Naive thymus-derived CD8-positive, alpha-beta T cell (primary cell): ENCODE measurements at places on chromosomes 7 and 10.

- H3K4me3 ChIP-seq = no peak overlapping the region
- H3K36me3 ChIP-seq = peaks cover 5% of the 10 kb centered on the region
- peaks cover 93% of the 10 kb centered on the region for H3K27me3 ChIP-seq
- H3K4me1 ChIP-seq = peaks cover 3% of the 10 kb centered on the region
These were observed 9.8 kb downstream of the HSPA12A start for GRCh38 chr10:116732573-116732972.

GRCh38 chr7:156545979-156546378, 94.6 kb upstream of the RNF32 start:
- DNase-seq = no peak
- H3K4me1 ChIP-seq = no peaks in the 10 kb centered on the region
- H3K27me3 ChIP-seq = peaks cover 9% of the 10 kb centered on the region
- peaks cover 6% of the 10 kb centered on the region for H3K36me3 ChIP-seq

DNA sequence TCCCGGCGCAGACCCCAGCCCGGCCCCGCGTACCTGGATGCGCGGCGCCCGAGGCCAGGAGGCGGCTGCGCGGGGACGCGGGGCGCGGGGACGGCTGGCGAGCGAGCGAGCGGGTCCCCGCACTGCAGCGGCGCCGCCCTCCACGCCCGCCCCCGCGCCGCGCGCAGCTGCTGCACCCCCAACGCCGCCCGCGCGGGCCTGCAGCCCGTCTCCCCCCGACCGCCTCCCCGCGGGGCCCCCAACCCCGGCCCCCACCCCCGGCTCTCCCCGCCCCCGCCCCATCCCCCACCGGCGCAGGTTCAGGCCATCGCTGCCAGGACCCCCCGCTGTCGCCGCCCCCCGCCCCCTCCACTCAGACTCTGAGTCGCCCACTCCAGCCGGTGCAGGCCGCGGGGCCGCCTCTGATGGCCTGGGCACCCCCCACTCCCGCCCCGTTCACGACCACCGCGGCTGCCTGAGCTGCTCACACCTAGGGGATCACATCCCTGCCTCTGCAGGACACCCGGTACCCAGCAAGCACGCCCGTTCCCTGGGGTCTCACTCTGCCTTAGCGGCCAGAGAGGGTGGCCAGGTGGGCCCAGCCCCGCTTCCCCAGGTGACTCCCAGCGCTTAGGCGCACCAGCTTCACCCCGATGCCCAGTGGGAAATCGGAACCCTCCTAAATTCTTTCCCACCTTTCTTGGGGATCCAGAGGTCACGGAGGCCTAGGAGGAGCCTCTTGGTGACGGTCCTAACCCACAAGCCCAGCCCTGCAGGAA, 13.9 kb upstream of the DNAAF5 start:
- no peaks in the 10 kb centered on the region for H3K36me3 ChIP-seq
- peak; percentile 47 for DNase-seq
- H3K4me1 ChIP-seq = peaks cover 8% of the 10 kb centered on the region
- H3K4me3 ChIP-seq = peak overlapping the region; percentile 88
- peak overlapping the region; percentile 78 for H3K27ac ChIP-seq
- no peaks in the 10 kb centered on the region for H3K27me3 ChIP-seq

DNA sequence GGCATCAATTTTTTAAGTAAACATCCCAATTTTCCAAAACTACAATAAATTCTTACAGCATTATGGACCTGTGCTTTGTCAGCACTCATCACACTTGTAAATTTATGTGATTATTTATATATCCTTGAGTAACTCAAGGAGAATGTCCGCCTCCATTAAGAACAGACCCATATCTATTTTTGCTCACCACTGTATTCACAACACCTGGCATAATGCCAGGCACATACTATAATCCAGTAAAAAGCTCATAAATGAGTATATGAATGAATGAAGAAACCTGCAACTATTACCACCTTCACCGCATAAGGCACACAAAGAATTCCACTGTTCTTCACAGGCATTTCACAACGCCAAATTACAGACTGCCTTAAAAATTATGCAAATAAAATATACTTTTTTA, 46.9 kb downstream of the MINDY3 start:
- H3K4me1 ChIP-seq = no peaks in the 10 kb centered on the region
- H3K36me3 ChIP-seq = peaks cover 5% of the 10 kb centered on the region
- H3K4me3 ChIP-seq = no peak overlapping the region
- no peak for DNase-seq
- H3K27me3 ChIP-seq = no peaks in the 10 kb centered on the region
- no peak overlapping the region for H3K27ac ChIP-seq
